ENCODE measurements at places on chromosomes 12 and 14. TPM values are rescaled to one million over a fixed set of nuclear protein-coding genes. Genes with fewer than 3 reads are reported as not detected.

The TCP11L2 gene
- 0.59 TPM for polyA plus RNA-seq

The TOMM20L gene
- polyA plus RNA-seq = not detected

The MSRB3 gene
- 2.7 TPM for polyA plus RNA-seq

The CYP27B1 gene
- polyA plus RNA-seq = 0.95 TPM
